ENCODE measurements at places on chromosomes 16 and 17.
A peak's percentile ranks its signal among the peaks of the same experiment; 100 is the strongest.

GRCh38 chr16:35565626-35566025, 2106.2 kb downstream of the TP53TG3F start:
- no peak for DNase-seq

GRCh38 chr16:67154578-67155294, 3.9 kb upstream of the B3GNT9 start:
- no peak for DNase-seq

- DNase-seq = no peak
These were observed 8.3 kb downstream of the IST1 start for GRCh38 chr16:71903608-71904007.

DNA sequence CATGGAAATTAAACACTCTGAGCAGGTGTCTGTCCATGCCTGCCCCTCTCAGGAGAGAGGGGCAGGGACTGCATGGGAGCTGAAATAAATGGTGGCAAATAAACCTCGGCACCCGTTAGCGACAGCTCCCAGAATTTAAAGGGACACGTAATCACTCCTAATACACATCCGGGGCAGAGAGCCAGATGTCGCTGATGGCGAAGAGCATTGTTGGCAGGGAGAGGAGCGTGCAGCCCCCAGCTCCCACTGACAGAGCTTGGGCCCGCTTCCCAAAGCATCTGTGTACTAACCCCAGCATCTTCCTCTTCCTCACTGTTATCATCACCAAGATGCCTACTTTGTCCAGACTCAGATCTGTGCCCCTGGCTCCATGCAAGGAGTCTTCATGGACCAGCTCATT, 85.8 kb downstream of the IRX5 start:
- DNase-seq = no peak

DNA sequence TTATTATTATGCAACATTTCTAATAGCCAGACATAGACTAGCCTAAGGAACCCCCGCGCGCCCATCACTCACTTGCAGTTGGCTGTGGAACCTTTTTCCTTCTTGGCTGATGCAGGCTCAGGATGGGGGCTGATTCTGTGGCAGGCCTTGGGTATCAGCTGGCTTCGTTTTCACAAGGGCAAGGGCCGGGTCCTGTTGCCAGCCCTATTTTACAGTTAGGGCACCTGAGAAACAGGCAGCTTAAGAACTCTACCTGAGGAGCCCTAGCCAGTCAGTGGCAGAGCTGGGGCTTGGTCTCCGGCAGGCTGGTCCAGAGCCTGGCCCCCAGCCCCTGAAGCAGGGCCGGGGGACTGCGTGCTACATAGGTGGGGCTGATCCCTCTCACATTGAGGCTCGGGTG, 28.7 kb downstream of the ADGRG5 start:
- DNase-seq = no peak

DNA sequence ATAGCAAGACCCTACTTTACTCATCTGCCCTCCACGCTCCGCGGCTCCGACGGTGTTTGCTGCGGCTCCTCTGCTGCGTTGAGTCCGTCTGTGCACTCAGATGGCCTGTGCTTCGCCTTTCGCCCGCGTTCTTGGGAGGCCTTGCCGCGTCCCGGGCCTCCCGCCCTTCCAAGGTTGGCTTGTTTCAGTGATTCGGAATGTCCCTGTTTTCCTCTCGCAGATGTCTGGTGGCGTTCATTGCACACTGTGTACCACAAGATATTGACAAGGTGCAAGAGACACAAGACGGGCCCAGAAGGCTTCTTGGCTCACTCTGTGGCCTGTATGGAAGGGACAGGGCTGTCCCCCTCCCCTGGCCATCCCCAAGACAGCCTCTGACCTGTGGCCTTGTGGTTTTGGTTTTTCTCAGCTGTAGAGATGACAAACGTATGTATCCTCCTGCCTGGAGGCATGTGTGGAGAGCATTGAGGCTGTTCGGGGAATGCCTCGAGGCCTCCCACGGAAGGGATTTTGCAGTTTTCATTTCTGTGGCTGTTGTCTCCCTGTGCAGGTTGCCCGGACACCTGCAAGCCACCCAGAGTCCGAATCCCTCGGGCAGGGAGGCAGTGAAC, 15.4 kb downstream of the MGRN1 start:
- no peak for DNase-seq

- no peak for DNase-seq
These were observed 1.5 kb downstream of the HOXB4 start for GRCh38 chr17:48576479-48577309.

GRCh38 chr17:27072885-27073284, 221.0 kb upstream of the WSB1 start:
- no peak for DNase-seq

GRCh38 chr17:901964-902363, 77.6 kb downstream of the NXN start:
- no peak for DNase-seq

DNA sequence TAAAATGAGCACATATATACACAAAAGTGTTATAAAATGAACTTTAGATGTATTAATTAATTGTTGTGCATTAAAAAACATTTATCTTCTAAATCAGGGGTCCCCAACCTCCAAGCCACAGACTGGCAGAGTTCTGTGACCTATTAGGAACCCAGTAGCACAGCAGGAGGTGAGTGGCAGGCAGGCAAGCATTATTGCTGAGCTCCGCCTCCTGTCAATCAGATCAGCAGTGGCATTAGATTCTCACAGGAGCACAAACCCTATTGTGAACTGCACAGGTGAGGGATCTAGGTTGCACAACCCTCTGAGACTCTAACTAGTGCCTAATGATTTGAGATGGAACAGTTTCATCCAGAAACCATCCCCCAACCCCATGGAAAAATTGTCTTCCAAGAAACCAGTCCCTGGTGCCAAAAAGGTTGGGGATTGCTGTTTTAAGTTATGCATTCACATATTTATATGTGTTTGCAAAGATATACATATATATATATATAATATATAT, 583.7 kb downstream of the KCNJ2 start:
- no peak for DNase-seq

DNA sequence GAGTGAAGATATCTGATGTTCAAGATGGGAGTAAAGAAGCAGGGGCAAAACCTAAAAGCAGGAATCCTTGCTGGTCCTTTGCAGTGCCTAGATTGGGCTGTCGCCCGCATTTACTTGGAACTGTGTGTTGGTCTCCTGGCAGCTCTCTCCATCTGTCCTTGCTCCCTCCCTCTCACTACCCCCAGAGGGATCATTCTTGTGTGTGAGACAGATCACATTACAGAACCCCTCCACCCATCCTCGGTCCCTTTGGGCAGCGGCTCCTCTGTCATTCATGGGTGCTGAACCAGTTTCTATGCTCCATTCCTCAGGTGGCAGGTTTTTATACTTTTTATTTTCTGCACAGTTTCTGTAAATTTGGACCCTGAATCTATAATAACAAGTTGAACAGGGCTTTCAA, 99.4 kb upstream of the MYOCD start:
- DNase-seq = no peak

- peak; percentile 86 for DNase-seq
These were observed 68.2 kb downstream of the MYO18A start for GRCh38 chr17:29111816-29112499.

DNA sequence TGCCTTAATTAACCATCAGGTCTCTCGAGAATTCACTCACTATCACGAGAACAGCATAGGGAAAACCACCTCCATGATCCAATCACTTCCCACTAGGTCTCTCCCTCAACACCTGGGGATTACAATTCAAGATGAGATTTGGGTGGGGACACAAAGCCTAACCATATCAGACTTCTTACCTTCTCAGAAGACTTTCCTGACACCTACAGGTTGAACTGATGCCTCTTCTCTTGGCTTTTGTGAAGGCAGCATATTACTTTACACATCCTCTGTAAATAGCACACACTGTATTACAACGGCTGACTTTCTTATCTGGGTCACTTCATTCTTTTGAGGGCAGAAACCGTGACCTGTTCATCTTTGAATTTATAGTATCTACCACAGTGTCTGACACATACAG, 23.6 kb downstream of the BMERB1 start:
- no peak for DNase-seq

DNA sequence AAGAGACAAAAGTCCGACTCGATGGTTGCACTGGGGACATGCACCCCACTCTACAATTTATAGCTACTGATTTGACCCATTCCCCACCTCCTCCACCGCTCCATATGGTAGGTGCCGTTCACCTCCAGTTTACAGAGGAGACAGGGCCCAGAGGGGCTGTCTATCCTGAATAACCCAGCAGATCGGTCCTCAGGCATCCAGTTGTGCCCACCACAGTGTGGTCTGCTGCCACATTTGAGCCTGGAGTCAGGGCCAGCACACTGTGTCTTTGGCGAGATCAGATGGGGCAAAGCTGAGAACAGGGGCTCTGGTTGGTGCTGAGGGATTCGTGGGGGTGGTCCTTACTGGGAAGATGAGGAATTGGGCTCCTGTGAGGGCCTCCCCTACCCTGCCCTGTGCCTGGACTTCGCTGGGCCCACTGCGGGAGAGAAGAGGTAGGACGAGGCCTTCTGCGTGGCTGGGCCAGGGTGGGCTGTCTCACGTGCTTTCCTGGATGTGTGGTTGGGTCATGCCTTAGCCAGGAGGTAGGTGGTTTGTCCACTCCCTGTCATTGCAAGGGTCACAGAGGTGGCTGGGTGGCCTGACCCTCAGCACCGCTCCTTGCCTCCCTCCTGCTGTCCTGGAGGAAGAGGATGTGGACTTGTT, 2.8 kb downstream of the ADCY7 start:
- no peak for DNase-seq

- no peak for DNase-seq
These were observed 524 bp downstream of the STRADA start for GRCh38 chr17:63741143-63741407.

- no peak for DNase-seq
These were observed 14.1 kb upstream of the DBNDD1 start for GRCh38 chr16:90033387-90033786.

- DNase-seq = peak; percentile 25
These were observed 644 bp downstream of the NFAT5 start for GRCh38 chr16:69566240-69566980.

DNA sequence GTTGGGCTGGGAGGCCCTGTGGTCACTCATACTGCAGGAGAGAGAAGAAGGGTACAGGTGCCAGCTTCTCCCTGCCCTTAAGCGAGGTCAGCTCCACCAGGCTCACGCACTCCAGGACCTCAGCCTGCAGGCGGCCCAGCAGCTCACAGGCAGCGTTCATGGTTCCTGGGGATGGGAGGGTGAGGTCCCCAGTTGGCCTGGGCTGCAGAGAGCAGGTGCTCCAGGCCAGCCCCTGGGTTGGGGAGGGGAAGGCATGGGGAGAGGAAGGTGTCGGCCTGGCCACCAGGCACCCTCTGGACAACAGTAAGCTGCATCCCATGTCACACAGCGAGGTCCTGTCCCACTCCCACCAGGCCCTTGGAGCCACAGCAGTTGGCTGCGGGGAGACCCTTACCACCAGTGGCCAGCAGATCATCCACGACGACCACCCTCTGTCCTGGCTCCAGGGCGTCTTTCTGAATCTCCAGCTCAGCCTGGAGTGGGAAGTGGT, 2.0 kb downstream of the APRT start:
- no peak for DNase-seq

DNA sequence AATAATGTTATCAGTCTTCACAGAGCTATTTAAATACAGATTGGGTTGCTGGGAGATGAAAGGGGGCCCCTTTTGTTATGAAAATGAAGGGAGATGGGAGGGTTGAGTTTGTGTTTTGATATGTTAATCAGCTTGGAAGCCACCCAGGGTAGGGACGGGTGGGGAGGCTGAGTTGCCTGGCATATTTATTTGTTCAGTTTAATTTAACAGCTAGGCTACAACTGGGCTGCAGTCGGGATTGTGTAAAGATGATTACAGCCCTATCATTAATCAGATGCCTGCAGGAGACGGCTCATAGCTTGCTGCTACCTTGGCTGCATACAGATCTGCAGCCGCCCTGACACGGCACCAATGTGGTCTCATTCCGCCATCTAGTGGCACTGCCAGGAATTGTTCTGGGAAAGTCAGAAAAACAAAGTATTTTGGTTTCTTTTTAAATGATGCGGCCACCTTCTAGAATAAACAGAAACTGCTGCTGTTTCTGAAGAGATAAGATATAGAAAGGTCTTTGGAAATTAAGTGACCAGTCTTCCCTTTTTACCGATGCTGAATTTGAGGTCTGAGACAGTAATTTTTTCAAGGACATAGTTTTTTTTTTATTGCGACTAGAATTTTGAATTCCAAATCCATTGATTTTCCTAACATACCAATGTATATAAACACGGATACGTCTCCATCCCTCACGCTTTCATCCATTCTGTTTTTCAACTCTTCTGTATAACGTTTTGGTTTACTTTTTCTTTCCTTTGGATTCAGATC, 458.0 kb upstream of the ASIC2 start:
- DNase-seq = peak; percentile 52

- DNase-seq = no peak
These were observed 6.2 kb upstream of the AGRP start for GRCh38 chr16:67489401-67490083.

- DNase-seq = no peak
These were observed 54.4 kb upstream of the PABPN1L start for GRCh38 chr16:88920618-88921590.

DNA sequence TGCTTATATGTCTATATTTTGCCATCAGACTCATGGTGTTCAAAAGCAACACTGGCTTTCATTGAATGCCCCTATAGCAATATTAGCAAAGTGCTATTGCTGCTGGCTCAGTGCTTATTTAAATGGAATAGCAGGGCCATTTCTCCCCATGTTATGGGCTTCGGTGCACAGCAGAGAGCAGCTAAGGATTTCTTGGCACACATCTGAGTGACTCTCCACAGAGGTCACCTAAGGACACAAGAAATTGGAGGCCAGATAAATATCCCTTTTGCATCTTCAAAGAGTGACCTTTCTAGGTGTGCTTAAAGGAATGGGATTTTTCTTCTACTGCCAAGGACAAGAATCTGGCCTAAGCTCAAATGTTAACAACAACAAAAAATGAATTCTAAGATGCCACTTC, 751.8 kb downstream of the CDH11 start:
- DNase-seq = no peak

- DNase-seq = no peak
These were observed 2.2 kb downstream of the DNAJA2 start for GRCh38 chr16:46971271-46971670.

- no peak for DNase-seq
These were observed 10.4 kb downstream of the BANP start for GRCh38 chr16:87961623-87962022.

DNA sequence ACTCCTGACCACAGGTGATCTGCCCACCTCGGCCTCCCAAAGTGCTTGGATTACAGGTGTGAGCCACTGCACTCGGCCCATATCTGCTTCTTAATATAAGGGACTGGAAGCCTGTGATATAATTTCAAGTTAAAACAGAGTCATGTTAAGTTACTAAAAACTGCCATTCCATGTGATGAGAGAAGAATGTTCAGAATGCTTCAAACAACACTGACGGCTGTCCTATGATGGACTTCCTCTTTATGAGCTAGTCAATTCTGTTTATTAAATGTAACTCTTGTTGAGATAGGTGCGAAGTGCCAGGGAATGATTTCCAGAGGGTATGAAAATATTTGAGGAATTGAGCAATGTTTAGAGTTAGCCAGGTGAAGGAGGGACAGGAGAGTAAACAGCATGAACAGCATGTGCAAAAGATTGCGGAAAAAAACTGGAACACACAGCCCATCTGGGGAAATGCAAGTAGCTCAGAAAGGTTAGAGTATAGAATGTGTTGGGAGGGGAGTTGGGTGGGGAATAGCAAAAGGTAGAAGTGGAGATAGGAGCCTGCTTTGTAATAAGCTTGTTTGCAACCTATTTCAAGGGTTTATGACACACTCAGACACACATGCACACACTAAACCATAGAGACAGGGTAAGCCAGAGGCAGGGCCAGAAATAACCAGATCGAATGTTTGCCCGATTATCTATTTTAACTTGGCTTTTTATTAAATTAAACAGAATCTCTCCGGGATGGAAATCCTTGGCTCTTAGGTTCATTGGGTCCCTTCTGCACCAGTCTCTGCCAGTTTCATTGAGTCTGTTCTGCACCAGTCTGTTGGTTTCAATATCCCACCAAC, 135.6 kb upstream of the COX10 start:
- DNase-seq = no peak
